ENCODE measurements at places on chromosomes 7 and 10.

DNA sequence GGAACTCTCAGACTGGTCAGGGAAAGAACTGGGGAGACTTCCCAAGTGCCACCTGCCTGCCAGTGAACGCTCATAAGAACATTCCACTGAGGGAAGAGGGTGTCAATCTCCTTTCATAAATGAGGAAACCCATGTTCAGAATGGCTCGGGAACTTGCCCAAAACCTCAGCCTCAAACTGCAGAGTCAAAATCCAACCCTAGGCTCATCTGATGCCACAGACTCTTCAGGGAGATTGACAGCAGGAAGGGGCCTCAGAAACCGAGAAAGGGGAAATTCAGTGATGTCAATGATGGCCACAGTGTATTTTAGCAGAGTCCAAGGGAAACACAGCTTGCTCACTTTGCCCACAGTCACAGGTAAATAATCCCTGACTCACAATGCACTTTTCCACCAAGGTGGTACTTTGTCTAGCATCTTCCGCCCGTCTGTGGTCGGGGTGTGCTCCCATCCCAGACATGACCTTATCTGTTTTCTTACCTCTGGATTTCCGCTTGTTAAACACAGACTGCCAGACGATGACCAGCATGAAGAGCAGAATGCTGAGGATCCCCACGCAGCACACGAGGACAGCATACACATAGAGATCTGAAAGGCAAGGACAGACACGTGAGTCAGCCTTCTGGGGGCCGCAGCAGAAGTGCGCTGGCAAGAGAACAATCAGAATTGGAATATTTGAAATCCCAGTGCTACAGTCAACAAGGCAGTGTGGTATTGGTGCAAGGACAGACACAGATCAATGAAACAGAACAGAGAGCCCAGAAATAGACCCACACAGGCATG is 38.4 kb downstream of the VSTM4 start:
- DNase-seq = no peak

DNA sequence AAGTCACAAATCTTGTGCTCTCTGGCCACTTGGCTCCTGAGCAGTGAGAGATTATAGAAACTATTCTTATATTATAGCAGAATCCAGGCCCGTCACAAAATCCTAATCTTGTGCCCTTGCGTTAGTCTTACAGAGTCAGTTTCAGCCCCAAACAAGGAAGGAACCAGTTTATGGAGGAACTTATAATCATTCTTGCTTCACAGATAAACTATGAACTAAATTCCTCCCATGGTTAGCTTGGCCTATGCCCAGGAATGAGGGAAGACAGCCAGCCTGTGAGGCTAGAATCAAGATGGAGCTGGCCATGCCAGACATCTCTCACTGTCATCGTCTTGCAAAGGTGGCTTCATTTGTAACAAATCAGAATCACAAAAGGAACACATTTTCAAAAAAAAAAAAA is 199.7 kb upstream of the PITRM1 start:
- DNase-seq = no peak

DNA sequence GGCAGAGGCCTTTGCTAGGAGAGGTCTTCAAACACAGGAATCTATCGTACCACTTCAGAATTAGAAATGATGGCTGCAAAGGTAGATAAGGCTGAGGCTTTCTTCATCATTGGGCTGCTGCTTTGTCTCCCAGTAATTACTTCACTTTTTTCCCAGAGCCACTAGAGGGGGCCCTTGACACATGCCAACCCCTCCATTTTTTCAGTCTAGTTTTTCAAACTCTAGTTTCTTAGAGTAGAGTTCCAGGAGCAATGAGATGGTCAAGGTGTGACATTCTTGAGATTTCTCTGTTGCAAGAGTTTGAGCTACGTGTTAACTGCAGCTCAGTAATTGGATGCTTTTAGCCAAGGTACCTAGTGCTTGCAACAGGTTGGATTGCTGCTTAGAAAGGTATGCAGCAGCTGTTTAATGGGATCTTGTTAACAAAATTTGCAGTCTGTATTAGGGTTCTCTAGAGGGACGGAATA is 33.8 kb upstream of the RBM20 start:
- peak; percentile 27 for DNase-seq

DNA sequence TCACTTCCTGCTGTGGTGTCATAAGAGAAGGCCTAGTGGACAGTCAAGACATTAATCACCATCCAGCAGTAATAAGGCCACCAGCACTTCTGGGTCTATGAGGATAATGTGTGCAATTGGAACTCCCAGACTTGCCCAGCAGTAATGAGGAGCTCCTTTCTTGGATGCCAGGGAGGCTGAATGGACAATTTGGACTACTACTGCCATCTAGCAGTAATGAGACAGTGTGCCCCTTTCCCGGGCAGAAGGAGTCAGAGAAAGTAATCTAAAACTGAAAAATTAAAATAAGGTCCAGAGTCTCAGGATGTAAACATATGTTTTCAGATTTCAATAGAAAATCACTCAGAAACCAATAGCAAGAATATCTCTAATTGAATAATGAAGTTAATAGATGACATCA is 400.4 kb downstream of the CDC14C start:
- no peak for DNase-seq

DNA sequence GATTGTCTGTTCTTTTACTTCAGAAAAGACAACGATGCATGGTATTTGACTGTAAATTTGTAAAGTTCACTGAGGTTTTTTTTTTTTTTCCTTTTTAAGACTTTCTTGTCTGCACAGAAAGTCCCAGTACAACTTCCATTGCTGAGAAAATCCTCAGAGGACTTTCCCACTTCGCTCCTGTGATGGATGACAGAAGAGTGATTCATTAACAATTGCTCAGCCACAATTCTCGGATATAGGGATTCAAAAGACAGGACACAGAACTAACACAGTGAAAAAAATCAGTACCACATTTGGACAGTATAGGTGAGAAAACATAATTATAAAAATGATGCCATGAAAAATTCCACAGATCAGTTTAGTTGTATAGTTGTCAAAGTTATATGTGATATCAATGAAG is 48.0 kb downstream of the SEC23IP start:
- DNase-seq = no peak

GRCh38 chr7:151120896-151121295 is 34.6 kb downstream of the AGAP3 start:
- DNase-seq = no peak

- no peak for DNase-seq
These were observed 105.0 kb downstream of the PRTFDC1 start for GRCh38 chr10:24847112-24848070.

DNA sequence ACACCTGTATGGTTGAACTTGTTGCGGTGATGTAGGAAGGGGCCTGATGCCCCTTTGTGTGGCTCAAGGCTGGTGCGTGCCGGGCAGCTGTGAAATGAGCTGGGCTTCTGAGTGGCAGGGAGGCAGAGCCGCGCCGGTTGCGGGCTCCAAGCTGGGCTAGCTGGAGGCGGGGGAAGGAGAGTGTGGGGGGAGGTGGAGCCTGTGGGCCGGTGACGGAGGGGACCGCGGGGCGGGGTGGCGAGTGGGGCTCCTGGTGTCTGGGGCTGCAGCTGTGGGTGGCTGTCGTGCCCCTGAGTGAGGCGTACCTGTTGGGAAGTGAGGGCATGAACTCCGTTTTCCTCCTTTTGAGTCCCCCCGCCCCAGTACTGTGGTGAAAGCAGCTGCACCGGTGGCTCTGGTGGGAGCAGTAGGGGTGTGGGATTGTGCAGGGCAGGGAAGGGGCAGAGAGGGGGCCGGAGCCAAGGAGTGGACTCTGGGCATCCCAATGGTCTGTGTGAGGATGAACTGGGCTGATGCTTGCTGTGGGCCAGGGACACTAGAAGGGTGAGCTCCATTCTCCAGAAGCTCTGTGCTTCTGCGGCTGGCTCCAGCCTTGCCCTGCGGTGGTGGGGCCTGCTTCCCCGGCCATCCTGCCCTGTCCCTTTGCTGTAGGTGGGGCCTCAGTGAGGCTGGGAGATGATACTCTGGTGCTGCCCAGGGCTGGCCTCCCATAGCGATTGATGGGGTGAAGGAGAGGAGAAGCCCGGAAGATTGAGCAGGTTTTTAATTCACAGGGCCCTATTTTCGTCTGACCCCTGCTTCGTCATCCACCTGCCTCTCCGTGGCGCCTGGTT is 41.7 kb downstream of the INPP5A start:
- no peak for DNase-seq

- no peak for DNase-seq
These were observed 86.1 kb upstream of the SMIM30 start for GRCh38 chr7:113204415-113204814.

GRCh38 chr10:72177454-72177853 is 38.4 kb upstream of the ANAPC16 start:
- DNase-seq = no peak

GRCh38 chr7:101315336-101315735 is 6.3 kb downstream of the IFT22 start:
- peak; percentile 1 for DNase-seq

GRCh38 chr10:72265508-72265907 is 8.2 kb upstream of the DDIT4 start:
- no peak for DNase-seq

DNA sequence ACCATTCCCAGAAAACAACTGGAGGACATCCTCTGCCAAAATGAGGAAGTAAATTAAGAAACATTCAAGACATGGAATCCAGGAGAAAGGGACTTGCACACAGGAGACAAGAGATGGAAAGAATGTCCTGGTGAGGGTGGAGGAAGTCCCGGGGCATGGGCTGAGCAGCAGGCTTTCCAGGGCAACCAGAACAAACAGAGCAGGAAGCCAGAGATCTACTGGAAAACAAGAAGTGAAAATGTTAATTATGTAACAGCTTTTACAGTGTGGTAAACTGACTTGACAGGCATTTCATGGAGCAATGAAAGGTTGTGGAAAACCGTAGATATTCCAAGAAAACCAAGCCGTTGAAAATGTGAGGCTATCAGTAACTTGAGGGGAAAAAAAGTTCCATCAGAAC is 55.2 kb upstream of the ZNF746 start:
- no peak for DNase-seq

GRCh38 chr7:128166603-128167041 is 74.5 kb upstream of the LEP start:
- DNase-seq = peak; percentile 4

DNA sequence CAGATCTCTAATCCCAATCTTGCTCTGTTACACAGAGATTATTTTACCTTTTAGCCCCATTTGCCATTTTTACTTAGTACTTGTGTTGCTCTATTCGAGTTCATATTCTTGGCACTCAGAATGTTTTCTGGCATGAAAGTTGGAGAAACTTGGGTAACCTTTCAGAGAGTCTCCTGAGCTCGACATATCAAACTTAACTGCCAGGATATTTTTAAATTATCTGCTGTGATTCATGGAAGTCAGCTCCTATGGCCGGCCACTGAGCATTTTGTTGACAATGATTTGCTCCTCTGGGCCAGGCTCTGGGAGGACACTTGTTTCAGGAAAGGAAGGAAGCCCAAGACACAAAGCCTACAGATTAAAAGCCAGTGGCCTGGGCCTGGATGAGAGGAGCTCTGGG is 396.7 kb downstream of the TNS3 start:
- no peak for DNase-seq

DNA sequence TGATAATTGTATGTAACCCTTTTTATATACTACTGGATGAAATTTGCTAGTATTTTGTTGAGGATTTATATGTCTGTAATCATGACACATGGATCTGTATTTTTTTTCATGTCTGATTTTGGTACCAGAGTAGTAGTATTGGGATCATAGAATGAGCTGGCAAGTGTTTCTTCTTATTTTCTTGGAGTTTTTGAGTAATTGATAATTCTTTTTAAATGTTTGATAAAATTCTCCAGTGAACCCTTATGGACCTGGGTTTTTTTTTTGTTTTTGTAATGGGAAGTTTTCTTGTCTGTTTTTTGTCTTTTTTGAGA is 28.4 kb downstream of the ZNF33A start:
- DNase-seq = no peak

- DNase-seq = no peak
These were observed 59.9 kb upstream of the ECHDC3 start for GRCh38 chr10:11682267-11682683.

DNA sequence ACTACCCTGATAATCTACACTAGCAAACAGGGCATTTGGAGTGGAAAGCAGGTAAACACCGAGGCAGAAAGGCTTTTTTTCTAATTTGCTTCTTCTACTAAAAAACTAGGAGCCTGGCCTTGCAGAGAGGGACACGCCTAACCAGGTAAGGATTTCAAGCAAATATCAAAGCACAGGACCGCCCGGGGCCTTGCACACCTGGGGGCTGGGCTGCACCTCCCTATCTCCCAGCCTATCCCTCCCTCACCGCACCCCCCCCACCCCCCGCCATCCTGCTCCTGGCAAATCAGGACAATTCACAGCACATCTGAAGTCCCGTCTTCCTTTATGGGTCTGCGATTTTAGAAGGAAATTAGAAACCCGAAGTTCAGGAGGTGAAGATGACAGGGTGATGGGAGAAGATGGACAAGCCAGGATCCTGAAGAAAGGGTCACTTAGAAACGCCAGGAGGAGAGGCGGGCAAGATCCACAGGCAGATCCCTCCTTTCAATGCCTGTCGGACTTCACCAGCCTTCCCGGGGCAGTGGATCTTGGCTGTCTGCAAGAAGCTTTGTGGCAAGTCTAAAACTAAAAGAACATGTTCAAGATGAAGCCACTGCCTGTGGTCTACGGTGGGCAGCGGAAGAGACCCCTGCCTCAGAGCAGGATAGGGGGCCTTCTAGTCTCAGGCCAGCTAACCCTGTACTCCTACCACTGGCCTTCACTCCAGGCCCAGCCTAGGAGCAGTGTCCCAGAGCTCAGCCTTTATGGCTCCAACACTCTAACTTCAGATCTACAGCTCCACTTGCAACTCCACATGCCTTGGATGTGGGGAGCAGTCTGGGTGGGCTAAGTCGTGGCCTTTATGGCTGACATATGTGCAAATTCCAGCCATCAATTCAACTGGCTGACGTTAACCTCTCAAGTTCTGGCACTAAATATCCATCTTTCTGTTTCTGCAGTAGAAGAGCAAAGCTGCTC is 43.9 kb downstream of the TNS3 start:
- DNase-seq = no peak
